NCI-H526 (cell line): ENCODE measurements at places on chromosomes 16 and 17.

GRCh38 chr17:7107012-7107754, 7.4 kb downstream of the ASGR2 start:
- DNase-seq = peak; percentile 14

- DNase-seq = no peak
These were observed 3.3 kb upstream of the PMP22 start for GRCh38 chr17:15268461-15268860.

GRCh38 chr16:20740007-20740883, 1.4 kb downstream of the THUMPD1 start:
- DNase-seq = peak; percentile 2

- DNase-seq = no peak
These were observed 142.5 kb upstream of the HS3ST2 start for GRCh38 chr16:22671301-22672076.

DNA sequence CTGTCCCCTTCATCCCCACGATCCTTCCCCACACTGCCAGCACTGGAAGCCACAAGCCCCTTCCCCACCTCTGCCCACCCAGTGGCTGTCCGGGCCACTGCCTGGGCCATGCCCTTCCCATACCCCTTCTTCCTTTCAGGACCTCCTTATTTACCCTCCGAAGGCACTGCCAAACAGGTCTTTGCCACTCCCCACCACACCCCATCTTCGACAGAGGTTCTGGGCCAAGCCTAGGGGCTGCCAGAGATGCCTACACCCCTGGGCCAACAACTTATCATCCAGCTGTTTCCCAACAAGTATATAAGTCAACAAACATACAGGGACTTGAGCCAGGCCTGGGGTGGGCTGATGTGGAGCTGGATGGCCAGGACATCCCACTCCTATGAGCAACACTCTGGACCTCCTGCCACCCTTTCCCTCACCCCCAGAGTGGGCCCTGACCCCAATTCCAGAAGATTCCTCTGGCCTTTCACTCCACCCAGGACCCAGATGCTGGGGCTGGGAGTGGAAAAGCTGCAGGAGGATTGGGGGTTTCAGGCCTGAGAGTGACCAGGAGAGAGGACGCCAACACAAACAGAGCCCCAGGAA, 1.5 kb upstream of the PPP1R1B start:
- DNase-seq = no peak

GRCh38 chr17:73533781-73534180, 110.5 kb downstream of the SDK2 start:
- DNase-seq = no peak

DNA sequence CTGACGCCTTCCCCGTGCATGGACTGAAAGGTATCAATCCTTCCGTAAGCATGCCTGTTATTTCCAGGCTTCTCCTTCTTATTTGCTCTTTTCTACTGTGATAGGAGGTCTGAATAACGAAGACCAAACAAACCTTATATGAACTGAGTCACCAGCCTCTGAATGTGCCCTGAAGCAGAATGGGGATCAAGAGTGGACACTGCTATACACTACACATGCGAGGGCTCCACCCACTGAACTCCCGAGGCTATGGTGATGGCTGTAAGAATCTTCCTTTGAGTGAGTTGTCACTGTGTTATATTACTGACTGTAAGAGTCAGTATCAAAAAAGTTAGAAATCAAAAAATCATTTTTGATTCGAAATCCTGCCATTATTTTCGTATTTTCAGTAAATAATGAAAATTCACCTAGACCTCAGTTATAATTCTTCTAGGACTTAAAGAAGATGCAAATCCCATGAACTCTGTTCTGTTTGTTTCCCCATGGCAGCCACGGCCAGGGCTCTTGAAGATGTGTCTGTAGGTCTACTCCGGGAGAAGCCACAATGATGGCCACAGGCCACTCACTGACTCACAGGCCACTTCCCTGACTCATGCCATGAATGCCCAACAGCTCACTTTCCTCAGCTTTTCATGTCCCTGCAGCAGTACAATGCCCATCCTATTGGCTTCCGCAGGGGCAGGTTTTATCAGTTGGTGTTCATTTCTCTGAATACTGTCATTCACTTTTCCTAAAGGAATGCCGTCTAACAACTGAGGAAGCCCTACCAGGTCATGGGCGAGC, 54.7 kb downstream of the ZZEF1 start:
- DNase-seq = no peak

- no peak for DNase-seq
These were observed 223.1 kb downstream of the SEC14L1 start for GRCh38 chr17:77363821-77364361.

DNA sequence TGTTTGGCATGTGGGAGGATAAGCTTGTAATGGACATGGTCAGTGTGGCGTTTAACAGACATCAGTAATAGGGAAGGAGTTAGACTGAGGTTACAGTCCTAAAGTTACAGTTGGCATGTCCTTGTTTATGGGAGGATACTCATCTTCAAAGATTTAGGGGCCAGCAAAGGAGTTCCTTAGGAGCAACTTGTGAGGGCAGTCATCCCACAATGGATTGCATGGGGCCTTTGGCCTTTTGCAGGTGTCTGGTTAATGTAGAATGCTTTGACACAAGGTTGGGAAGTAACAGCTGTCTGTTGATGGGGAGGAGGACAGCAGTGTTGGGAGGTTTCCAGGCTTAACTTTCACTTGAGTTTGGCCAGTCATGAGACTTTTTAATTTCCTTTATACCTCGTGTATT, 2.2 kb downstream of the NUBP1 start:
- DNase-seq = no peak

DNA sequence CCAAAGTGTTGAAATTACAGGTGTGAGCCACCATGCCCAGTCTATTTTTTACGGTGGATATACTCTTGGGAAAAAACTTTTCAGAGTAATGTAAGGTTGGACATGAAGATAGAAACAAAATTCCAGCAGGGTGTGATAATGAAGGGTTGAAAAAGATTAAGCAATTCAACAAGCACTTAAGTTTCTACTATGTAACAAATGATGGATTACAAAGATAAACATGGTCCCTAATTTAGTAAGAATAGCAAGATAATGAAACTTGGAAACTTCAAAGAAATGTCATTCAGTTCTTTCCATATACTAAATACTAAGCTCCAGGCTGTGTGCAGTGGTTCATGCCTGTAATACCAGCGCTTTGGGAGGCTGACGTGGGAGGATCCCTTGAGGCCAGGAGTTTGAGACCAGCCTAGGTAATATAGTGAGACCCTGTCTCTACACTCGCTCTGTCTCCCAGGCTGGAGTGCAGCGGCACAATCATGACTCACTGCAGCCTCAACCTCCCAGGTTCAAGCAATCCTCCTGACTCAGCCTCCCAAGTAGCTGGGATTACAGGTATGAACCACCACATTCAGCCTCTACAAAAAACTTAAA, 31.0 kb downstream of the PSMD12 start:
- DNase-seq = no peak

- no peak for DNase-seq
These were observed 64.9 kb downstream of the ITFG1 start for GRCh38 chr16:47395733-47396498.
